ENCODE measurements at places on chromosomes 4 and X. TPM values are rescaled to one million over a fixed set of nuclear protein-coding genes. Genes with fewer than 3 reads are reported as not detected.

The HTR2C gene
- total RNA-seq: not detected

The CMC4 gene
- total RNA-seq: 8.4 TPM

The SORCS2 gene
- total RNA-seq: 0.52 TPM

The IL21 gene
- total RNA-seq: not detected

The SLC49A3 gene
- 12.5 TPM for total RNA-seq

The RHOXF2 gene
- total RNA-seq: not detected

The TSPYL2 gene
- total RNA-seq: 18.8 TPM

The CDX4 gene
- total RNA-seq: not detected

The INPP4B gene
- total RNA-seq: 5.0 TPM

The TKTL1 gene
- total RNA-seq: not detected

The FGG gene
- total RNA-seq: 0.88 TPM

Data from epithelial cell of alveolus of lung (primary cell).